ENCODE measurements at places on chromosomes 4 and X.

- DNase-seq, result no peak
Measured at GRCh38 chrX:40867352-40867751, 132.0 kb upstream of the MED14 start.

GRCh38 chr4:15926486-15926885, 12.1 kb downstream of the FGFBP1 start:
- DNase-seq, result no peak

GRCh38 chr4:18231726-18232125, 210.2 kb upstream of the LCORL start:
- no peak for DNase-seq

- no peak for DNase-seq
Measured at GRCh38 chrX:9393571-9393970, 71.3 kb upstream of the TBL1X start.

- DNase-seq, result no peak
Measured at GRCh38 chr4:55132775-55133174, 7.4 kb upstream of the KDR start.

Measured in NCI-H1417 treated with DMSO at 0.1 percent for 48 hours (cell line).